ENCODE measurements at places on chromosomes 12 and 14. TPM values are rescaled to one million over a fixed set of nuclear protein-coding genes. Genes with fewer than 3 reads are reported as not detected.

DNA sequence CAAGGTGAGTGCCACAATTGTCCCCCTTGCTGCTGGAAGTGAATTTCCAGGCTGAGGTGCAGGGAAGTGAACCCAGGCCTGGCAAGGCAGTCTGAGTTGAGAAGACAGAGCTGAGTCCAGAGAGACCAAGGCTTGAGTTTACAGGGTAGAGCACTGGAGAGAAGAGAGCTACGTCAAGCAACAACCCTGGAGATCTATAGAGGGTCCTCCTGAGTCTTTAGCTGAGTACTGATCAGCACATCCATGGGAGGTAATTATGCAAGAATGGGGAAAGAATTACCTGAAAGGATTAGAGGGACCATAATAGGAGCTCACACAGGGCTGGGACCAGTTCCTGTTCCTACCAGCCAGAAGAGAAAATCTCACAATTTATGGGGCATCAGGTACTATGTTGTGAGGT lies 190.7 kb downstream of the NEDD1 start:
- no peaks in the 10 kb centered on the region for H3K4me1 ChIP-seq
- no peak overlapping the region for H3K27ac ChIP-seq
- DNase-seq: no peak
- no peak overlapping the region for H3K4me3 ChIP-seq
- no peaks in the 10 kb centered on the region for H3K36me3 ChIP-seq
- peaks cover 24% of the 10 kb centered on the region for H3K27me3 ChIP-seq

DNA sequence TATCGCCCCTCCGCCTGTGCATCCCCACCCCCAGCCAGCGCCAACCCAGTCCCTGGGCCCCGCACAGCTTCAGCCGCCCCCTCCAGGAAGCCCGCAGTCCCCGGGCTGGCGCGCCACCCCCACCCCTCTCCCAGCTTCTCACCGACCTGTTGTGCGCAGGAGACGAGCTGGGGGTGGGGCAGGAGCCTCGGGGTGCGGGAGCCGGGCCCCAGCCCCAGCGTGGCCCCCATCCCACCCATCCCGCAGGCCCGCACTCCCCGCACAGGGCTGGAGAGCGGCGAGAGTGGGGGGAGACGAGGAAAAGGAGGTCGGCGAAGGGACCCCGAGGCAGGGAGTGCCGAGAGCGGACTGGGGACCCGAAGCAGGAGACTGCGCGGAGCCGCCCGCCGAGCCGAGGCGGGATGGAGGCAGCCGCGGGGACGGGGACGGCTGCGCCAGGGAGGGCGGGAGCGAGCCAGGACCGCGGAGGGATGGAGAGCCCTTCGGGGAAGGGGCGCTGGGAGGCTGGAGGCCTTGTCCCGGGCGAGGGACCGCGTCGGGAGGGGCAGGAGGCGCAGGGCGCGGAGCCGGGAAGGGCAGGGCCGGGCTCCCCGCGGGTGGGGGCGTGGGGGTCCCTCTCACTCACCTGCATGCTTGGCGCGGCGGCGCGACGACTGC lies 498 bp downstream of the PIANP start:
- H3K27ac ChIP-seq: no peak overlapping the region

- H3K36me3 ChIP-seq: no peaks in the 10 kb centered on the region
- H3K27me3 ChIP-seq: no peaks in the 10 kb centered on the region
- H3K27ac ChIP-seq: no peak overlapping the region
- no peak overlapping the region for H3K4me3 ChIP-seq
- no peak for DNase-seq
These were observed 22.8 kb upstream of the PYGL start for GRCh38 chr14:50967103-50967502.

- no peaks in the 10 kb centered on the region for H3K4me1 ChIP-seq
- no peak for DNase-seq
- H3K27ac ChIP-seq: no peak overlapping the region
- H3K36me3 ChIP-seq: no peaks in the 10 kb centered on the region
- no peak overlapping the region for H3K4me3 ChIP-seq
These were observed 71.1 kb downstream of the FIGNL2 start for GRCh38 chr12:51777457-51777856.

- no peaks in the 10 kb centered on the region for H3K27me3 ChIP-seq
- no peak for DNase-seq
- H3K36me3 ChIP-seq: peaks cover 96% of the 10 kb centered on the region
- H3K4me3 ChIP-seq: no peak overlapping the region
- peaks cover 21% of the 10 kb centered on the region for H3K4me1 ChIP-seq
These were observed 49.6 kb downstream of the HNRNPC start for GRCh38 chr14:21219561-21220111.

DNA sequence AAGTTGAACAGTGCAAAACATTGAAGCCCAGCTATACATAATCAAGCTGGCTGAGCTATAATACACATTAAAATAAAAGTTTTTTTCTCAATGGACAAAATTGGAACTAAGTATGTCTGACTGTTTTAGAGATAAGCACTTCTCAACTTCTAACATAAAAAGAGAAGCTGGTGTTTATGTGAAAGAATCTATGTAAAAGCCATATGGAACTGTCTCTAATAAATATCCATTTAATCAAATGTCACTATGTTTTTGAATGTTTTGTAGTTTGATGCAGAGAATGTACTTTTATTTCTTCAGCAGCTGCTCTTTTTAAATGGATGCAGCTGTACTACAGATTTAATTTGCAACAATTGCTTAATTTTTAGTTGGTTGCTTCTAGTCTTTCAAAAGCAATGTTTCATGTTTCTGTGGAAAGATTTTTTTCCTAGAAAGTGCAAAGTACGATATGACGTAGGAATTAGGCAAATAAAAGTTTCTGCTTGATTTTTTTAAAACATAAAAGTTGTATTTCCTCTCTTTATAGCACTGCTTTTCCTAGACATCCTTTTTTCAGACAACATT lies 114.2 kb downstream of the PDE3A start:
- no peaks in the 10 kb centered on the region for H3K36me3 ChIP-seq
- DNase-seq: no peak
- no peaks in the 10 kb centered on the region for H3K27me3 ChIP-seq
- H3K27ac ChIP-seq: no peak overlapping the region

GRCh38 chr14:61462566-61463193 lies 141.3 kb downstream of the PRKCH start:
- no peaks in the 10 kb centered on the region for H3K36me3 ChIP-seq
- H3K27ac ChIP-seq: no peak overlapping the region
- peaks cover 14% of the 10 kb centered on the region for H3K4me1 ChIP-seq
- DNase-seq: peak; percentile 50

The PZP gene
- total RNA-seq: not detected

The NANOG gene
- total RNA-seq: not detected

The CLEC6A gene
- not detected for total RNA-seq

DNA sequence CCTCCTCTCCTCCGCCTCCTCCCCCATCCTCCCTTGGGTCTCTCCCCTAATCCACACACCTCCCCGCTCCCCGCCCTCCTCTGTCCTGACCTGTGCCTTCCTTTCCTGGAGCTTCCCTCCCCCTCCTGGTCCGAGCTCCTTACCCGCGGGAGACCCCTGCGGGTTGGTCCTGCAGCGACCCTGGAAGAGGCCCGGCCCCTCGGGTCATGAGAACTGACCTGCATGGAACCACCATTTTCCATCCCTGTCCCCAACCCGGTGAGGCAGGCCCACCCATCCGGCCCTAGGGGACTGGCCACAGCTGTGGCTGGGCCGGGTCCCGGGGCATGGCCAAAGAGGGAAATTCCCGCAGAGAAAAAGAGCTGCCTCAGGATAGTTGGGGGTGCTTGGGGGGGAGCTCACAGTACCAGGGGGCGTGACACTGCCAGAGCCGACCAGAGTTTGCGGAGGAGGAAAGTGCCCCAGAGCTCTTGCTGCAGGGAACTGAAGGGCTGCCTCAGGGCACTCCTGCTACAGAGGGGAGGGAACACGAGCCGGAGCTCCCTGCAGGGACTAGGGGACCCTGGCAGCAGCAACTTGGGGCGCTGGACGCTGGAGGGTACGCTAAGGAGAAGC lies 613 bp downstream of the ARHGEF40 start:
- H3K36me3 ChIP-seq: peaks cover 27% of the 10 kb centered on the region
- H3K4me1 ChIP-seq: peaks cover 27% of the 10 kb centered on the region
- peak overlapping the region; percentile 98 for H3K4me3 ChIP-seq
- no peaks in the 10 kb centered on the region for H3K27me3 ChIP-seq

- no peaks in the 10 kb centered on the region for H3K27me3 ChIP-seq
- peaks cover 5% of the 10 kb centered on the region for H3K4me1 ChIP-seq
- DNase-seq: no peak
These were observed 14.8 kb downstream of the JDP2 start for GRCh38 chr14:75442642-75443041.

The TM9SF1 gene
- 55.5 TPM for total RNA-seq
